Uterus (tissue), 4 donors: ENCODE measurements at places on chromosomes 2 and 18. TPM values are rescaled to one million over a fixed set of nuclear protein-coding genes. Genes with fewer than 3 reads are reported as not detected.

The SERPINB10 gene
- not detected for total RNA-seq

The MYO5B gene
- 14.7 TPM for total RNA-seq

The CNOT9 gene
- total RNA-seq = 42.1 TPM

The PDE11A gene
- total RNA-seq = 2.1 TPM

The EVX2 gene
- not detected for total RNA-seq

The RAX gene
- not detected for total RNA-seq

The ACSL3 gene
- 59.2 TPM for total RNA-seq

DNA sequence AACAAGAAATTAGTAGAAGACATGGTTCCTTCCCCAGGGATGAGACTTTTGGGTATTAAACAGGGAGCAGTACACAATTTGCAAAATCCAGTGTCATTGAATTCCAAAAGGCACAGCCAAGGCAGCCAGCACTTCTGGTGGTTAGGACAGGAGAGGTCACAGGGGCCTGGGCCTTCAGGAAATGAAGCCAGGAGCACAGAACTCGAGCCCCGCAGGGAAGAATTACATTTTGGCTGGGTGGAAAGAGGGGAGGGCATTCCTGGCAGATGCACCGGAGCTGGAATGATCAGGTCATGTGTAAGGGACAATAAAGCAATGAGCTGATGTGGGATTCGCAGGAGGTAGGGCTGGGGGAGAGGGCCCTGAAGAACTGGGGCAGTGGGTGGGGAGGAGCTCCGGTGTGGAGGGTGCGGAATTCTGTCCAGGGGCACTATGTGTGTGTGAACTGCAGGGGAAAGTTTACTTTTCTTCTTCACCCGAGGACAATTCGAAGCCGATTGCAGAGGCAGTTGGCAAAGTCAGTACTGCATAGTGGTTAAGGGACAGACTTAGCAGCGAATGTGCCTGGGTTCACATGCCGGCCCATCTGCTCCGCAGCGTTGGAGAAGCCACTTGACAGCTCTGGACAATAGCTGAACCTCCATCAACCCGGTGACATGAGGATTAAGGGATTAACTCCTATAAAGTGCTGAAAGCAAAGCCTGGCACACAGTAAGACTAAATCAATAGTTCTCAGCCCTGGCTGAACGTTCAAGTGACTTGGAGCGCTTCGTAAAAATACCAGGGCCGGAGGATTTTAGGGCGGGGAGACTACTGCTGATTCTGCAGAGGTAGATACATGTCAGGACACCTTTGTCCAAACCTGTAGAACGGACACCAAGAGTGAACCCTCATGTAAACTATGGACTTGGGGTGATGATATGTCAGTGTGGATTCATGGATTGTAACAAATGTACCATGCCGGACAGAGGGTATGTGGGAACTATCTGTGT, 36.4 kb downstream of the ALPK2 start:
- H3K36me3 ChIP-seq = no peaks in the 10 kb centered on the region
- DNase-seq = no peak
- no peaks in the 10 kb centered on the region for H3K4me1 ChIP-seq
- H3K4me3 ChIP-seq = no peak overlapping the region
- peak overlapping the region; percentile 60 for H3K27ac ChIP-seq

DNA sequence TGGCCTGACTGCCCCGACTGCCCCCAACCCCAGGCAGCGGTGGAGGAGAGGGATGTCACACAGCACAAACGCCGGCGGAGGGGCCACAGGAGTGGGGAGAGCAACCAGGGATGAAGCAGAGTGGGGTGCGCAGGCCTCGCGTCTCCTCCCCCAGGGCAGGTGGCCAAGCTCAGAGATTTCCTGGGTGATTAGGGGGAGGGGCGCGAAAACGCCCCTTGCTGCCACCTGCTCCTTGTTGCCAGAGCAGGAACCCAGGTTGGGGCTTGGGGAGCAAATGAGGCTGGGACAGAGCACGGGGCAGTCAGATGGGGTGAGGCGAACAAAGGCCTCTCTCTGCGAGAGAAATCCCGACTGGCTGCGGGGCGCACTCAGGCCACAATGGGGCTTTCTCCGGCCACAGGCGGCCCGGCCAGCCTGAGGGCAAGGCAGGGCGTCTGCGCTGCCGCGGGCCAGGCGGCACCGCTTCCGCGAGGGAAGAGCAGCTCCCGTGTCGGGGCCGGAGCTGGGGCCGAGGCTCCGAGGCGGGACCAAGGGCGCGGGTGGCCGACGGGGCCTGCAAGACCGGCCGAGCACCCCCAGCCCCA, 11.5 kb downstream of the TEX44 start:
- peak; percentile 75 for DNase-seq
- H3K4me3 ChIP-seq = peak overlapping the region; percentile 49
- H3K36me3 ChIP-seq = no peaks in the 10 kb centered on the region
- peaks cover 21% of the 10 kb centered on the region for H3K4me1 ChIP-seq

GRCh38 chr2:120809609-120810440, 74.2 kb downstream of the GLI2 start:
- no peaks in the 10 kb centered on the region for H3K4me1 ChIP-seq
- H3K36me3 ChIP-seq = no peaks in the 10 kb centered on the region
- DNase-seq = no peak
- no peak overlapping the region for H3K4me3 ChIP-seq

DNA sequence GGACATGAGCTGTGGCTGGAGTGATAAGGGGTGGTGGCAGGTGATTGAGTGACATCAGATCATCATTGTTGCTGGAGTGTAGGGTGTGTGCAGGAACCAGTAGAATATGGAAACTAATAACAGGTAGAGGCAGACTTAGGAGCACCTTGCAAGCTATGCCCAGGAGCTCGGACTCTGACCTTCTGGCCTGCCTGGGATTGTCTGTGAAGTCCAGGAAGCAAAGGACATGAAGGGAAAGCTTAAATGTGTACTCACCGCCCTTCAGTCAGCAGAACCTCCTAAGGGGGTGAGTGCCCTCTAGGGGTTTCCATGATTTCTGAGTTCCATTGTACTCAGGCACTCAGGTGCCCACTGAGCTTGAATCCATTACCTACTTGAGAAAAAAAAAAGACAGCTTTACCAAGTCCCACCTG, 104.2 kb downstream of the CRIM1 start:
- H3K36me3 ChIP-seq = no peaks in the 10 kb centered on the region
- H3K27me3 ChIP-seq = no peaks in the 10 kb centered on the region
- no peak overlapping the region for H3K4me3 ChIP-seq
- no peak overlapping the region for H3K27ac ChIP-seq
- DNase-seq = no peak

- H3K27me3 ChIP-seq = no peaks in the 10 kb centered on the region
- H3K27ac ChIP-seq = no peak overlapping the region
- DNase-seq = no peak
- no peaks in the 10 kb centered on the region for H3K36me3 ChIP-seq
- H3K4me3 ChIP-seq = no peak overlapping the region
Observed at GRCh38 chr2:240527153-240527750, 30.5 kb downstream of the ANKMY1 start.

DNA sequence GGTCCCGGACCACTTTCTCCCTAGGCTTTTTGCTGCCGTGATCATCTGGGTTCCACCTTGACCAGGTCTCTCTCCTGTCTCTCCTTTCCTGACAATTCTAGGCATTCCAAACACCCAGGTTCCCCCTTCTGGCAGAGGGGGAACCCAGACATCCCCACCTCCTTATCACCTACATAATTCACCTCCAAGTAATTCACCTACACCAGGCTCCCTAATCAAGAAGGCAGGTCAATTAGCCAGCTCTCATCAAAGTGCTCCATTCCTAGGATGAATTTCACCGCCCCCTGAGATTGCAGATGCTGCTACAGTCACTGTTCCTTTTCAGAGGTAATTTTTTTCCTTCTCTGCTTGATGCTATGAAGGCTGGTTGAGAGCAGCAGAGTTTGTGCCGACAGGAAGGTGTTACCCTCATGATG, 42.3 kb upstream of the ATG16L1 start:
- no peaks in the 10 kb centered on the region for H3K4me1 ChIP-seq
- H3K36me3 ChIP-seq = no peaks in the 10 kb centered on the region
- no peak overlapping the region for H3K4me3 ChIP-seq
- H3K27me3 ChIP-seq = no peaks in the 10 kb centered on the region

DNA sequence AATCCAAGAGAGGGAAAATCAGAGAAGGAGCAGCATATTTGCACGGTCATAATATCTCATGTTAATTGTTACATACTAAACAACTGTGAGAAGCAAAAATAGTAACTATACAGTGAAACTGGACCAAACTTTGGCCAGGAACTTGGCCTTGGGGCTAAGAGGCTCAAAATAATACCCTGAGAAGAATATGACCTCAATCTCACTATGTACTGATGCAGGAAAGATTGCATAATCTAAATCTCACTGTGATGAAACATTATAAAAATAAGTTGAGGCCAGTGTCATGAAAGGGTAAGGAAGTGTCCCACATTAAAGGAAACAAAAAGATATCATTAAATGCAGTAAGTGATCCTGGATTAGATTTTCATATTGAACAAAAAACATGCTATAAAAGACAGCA, 36.5 kb downstream of the ZRANB3 start:
- no peaks in the 10 kb centered on the region for H3K4me1 ChIP-seq
- no peak overlapping the region for H3K4me3 ChIP-seq
- no peak overlapping the region for H3K27ac ChIP-seq
- no peak for DNase-seq
- H3K27me3 ChIP-seq = no peaks in the 10 kb centered on the region

- no peak for DNase-seq
- no peaks in the 10 kb centered on the region for H3K4me1 ChIP-seq
- no peaks in the 10 kb centered on the region for H3K27me3 ChIP-seq
- no peak overlapping the region for H3K4me3 ChIP-seq
Observed at GRCh38 chr2:121665504-121665903, 16.2 kb upstream of the CLASP1 start.

DNA sequence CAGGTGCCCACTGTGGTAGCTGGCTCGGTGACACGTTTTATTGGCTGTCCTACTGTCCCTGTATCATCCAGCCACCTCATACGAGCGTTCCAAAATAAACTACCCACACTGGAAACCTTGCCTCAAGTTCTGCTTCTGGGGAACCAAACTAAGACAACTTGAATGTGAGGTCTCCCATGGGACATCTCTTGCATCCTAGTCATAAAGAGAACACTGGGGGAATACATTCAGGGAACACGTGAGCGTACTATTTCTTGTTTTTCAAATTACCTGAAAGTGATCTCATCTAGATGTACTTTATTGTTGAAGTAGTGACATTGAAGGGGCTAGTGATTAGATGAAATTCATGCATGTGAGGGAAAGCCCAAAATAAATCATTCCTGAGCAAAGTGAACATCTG, 15.0 kb downstream of the LYG2 start:
- no peak overlapping the region for H3K27ac ChIP-seq
- H3K36me3 ChIP-seq = no peaks in the 10 kb centered on the region
- H3K4me1 ChIP-seq = no peaks in the 10 kb centered on the region
- H3K4me3 ChIP-seq = no peak overlapping the region
- DNase-seq = no peak

DNA sequence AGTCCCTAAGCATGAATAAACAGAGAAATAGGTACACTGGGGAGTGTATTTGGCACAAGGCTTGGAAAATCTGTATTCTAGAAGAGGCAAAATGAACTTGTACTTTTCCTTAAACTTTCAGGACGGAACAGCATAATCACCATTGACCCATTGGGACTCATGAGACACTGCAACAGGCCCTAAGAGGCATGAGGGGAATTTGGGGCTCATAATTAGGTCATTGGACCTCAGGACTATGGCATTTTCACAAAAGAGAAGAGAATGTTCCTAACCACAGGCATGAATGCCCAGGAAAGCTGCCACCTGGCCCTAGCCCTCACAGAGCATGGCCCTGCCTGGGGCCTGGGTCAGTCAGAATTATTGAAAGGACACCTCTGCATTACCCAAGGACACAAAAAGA, 67.9 kb upstream of the PIK3C3 start:
- H3K27me3 ChIP-seq = no peaks in the 10 kb centered on the region
- no peak overlapping the region for H3K4me3 ChIP-seq
- no peaks in the 10 kb centered on the region for H3K36me3 ChIP-seq
- H3K27ac ChIP-seq = no peak overlapping the region

DNA sequence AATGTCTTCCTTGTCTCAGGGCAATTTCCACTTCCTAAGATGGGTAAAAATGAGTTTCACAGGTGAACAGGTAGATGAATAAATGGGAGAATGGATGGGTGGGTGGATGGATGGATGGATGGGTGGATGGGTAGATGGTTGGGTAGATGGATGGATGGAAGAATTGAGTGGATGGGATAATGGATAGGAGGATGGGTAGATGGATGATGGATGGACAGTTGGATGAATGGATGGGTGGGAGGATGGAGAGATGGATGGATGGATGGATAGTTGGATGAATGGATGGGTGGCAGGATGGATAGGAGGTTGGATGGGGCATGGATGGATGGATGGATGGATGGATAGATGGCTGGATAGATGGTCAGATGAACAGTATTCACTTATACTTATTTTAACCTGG, 90.9 kb downstream of the LRRC30 start:
- H3K27ac ChIP-seq = no peak overlapping the region
- no peaks in the 10 kb centered on the region for H3K36me3 ChIP-seq
- no peaks in the 10 kb centered on the region for H3K27me3 ChIP-seq
- H3K4me3 ChIP-seq = no peak overlapping the region
- no peaks in the 10 kb centered on the region for H3K4me1 ChIP-seq

GRCh38 chr18:63258749-63259566, 60.6 kb downstream of the BCL2 start:
- H3K27me3 ChIP-seq = no peaks in the 10 kb centered on the region
- DNase-seq = no peak
- no peaks in the 10 kb centered on the region for H3K36me3 ChIP-seq
- no peak overlapping the region for H3K4me3 ChIP-seq
- peaks cover 4% of the 10 kb centered on the region for H3K4me1 ChIP-seq

DNA sequence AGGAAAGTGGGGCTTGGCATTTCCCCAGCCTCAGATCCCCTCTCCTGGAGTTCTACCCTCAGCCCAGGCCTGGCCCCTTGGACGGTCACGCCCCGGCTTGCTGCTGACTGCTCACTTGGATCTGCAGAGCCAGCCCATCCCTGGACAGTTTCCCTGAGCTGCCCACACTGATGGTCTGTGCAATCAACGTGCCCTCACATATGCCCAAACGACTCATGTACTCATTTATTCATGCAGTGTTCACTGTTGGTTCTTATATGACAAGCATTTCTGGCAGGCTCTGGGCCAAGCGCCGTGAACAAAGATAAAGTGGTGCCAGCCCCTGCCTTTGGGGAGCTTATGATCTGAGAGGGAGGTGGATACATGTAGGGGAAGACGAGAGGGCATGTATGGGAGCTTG, 20.3 kb upstream of the GLI2 start:
- H3K36me3 ChIP-seq = no peaks in the 10 kb centered on the region
- no peak for DNase-seq
- no peaks in the 10 kb centered on the region for H3K4me1 ChIP-seq
- H3K4me3 ChIP-seq = no peak overlapping the region
